ENCODE measurements at places on chromosomes 7 and 10.

DNA sequence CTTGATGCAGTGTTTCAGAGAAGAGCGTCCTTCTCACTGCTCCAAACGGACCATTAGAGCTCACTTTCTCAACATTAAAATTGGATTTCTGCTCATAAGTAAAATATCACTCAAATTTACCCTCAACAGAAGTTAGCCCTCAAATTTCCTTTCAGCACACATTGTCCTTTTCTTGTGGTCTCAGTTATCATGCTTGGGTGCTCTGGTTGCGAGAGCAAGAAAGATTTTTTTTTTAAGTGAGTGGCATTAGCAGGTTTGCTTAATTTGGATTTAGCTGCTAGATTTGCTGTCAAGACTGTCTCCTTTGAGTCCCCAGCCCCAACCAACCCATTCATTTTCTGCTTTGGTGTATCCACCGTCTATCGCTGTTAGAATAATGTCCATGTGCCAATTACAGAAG, 2.6 kb upstream of the CH25H start:
- DNase-seq: no peak

DNA sequence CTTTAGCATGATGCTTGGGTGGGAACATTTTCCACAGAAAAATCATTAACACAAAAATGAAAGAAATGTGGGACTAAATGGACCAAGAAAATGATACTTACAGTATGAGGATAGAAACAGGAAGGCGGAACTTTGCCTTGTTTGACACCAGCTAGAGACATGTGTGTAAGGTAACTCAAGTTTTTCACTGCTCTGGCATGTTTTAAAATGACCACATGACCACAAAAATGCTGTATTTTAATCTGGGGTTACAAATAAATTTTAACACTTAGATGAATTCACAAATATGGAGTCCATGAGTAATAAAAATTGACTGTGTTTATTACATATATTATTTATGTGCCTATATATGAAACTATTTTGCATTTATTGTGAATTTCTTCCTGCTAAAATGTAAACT, 100.9 kb upstream of the PHYHIPL start:
- DNase-seq: no peak

GRCh38 chr7:55092186-55092974, 73.6 kb downstream of the EGFR start:
- DNase-seq: no peak

GRCh38 chr10:128051548-128051947, 74.7 kb downstream of the MKI67 start:
- no peak for DNase-seq

DNA sequence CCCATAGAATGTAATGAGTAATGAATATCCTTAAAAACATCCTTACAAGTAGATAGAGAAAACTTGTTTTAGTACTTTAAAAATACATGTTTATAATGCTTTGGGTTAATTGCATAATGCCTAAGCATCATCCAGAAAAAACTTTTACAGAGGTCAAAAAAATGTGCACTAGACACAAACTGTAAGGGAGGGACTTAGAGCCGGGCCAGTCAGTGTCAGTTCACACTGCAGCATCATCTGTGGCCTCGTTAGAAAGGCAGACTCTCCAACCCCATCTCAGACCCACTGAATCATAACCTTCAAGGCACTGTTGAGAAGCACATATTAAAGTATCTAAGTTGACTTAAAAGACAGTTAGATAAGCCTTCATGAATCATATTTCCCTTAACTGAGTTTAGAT, 230.1 kb upstream of the PRPS1L1 start:
- DNase-seq: no peak

DNA sequence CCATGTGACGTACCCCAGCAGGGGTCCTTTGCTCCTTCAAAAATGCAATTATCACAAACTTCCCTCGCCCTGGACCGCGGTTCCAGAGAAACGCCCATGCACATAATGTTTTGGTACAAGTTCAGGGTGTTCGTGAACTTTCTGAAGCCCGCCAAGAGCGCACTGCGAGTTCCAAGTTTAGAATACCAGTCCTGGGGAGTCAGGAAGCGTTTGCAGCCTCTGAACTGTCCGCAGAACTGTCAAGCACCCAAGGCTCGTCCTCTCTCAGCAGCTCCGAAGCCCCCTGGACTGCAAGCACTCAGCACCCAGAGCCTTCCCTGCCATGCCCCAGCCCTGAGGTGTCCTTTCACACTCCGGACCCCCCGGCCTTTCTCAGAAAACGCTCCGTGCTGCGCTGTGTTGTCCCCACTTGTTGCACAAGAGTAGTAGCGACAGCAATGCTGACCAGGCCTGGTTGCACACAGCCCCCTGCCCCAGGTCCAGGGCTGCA, 30.3 kb downstream of the CALML3 start:
- DNase-seq: no peak

DNA sequence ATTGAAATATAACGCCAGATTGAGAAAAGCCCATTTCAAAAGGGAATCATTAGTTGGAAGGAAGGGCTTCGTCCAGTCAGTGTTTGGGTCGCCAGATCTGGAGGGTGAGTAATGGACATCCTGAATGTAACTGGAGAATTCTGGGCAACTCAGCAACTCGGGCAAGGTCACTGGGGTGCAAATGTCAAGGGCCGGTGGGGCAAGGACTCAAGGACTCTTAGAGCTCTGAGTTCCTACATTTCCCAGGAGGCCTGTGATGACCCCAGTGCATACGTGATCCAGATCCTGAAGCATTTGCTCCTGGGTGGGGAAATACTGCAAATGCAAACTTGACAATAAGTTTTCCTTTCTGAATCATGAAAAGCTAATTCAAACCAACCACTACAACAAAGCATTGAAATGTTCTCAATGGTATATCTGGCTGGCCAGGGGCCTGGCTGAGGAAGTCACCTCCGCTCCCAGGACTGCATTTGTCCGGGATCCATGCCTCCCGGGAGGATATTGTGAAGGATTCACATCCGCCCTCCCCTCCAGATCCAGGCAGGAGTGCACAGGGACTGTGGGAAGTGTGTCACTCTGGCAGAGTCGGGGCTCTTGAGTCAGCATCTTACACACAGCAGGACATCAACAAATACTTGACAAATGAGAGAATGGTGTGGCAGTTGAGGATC, 164.0 kb downstream of the FANK1 start:
- no peak for DNase-seq

DNA sequence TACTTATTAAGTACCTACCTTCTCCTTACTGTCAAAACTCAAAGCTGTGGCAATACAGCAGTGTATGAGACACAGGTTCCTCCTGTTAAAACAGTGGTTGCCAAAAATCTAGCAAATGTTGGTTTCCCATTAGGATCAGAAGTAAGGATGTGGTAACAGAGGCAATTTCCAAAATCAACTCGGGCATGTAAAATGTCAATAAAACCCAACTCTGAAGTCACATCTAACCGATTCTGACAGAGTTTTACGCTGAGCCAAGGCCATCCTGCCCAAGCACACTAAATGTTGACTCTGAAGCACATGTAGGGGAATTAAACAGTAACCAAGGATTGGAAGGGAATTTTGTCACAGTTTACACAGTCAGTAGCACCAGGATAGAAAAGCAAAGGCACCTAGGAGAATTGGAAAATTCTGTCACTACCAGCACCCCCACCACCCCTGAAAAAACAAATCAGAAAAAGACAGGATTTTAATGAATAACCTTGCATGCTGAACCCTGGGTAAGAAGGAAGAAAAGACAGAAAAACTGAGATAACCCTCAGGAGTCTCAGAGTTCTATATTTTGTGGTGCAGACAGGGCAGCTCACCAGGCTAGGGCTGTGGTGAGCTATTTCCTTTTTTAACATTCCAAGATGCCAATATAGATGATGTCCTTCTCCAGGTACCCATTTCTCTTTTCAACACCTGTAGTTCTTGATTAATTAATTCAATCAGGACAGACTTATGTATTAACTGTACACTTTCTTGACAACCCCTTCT, 119.5 kb downstream of the DOCK4 start:
- no peak for DNase-seq

- DNase-seq: no peak
Measured at GRCh38 chr7:105267244-105267643, 121.5 kb downstream of the SRPK2 start.

GRCh38 chr7:70923181-70923845, 208.6 kb upstream of the GALNT17 start:
- no peak for DNase-seq

- no peak for DNase-seq
Measured at GRCh38 chr10:108783897-108784296, 1139.4 kb downstream of the XPNPEP1 start.

- DNase-seq: no peak
Measured at GRCh38 chr7:44750921-44751571, 2.4 kb downstream of the ZMIZ2 start.

GRCh38 chr10:91768123-91768522, 30.1 kb upstream of the TNKS2 start:
- DNase-seq: no peak

DNA sequence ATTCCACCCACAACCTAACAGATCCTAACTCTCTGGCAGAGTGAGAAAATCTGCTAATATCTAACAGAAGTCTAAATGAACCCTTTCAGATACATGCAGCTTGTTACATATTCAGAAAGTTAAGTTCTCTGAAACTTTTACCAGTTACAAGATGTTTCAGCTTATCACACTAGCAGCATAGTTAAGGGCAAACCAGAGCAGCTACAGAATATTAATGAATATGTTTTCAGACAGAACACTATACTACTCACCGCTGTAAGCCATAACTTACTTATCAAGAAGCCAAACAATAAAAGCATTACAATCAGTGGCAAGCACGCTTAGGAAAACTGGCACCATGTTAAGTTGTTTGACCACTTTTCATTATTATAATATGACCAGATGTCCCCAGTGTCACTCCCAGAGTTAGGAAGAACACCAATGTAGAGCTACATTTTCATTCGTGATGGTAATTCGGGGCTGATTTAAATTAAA, 2.7 kb downstream of the ITGB1 start:
- DNase-seq: no peak

GRCh38 chr7:11221984-11222383, 248.3 kb downstream of the PHF14 start:
- no peak for DNase-seq

DNA sequence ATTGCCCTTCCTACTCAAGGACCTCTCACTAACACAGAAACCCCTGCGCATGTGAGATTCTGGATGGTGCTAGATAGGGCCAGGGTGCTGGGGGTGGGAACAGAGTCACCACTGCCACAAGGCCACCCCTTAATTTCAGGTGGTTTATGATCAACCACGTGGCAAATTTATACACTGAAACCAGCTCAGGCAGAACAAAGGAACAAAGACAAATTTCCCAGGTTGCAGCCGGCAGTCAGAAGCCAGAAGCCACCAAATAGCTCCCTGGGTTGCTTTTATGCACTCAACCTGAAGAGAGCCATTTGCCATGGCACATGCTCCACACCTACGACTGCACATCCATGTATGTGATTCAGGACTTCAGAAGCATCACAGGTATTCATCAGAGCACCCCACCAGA, 2.5 kb downstream of the VOPP1 start:
- no peak for DNase-seq

GRCh38 chr10:11089272-11089671, 71.6 kb downstream of the CELF2 start:
- no peak for DNase-seq

- no peak for DNase-seq
Measured at GRCh38 chr7:70093205-70093904, 495.1 kb downstream of the AUTS2 start.

GRCh38 chr7:122864016-122864415, 22.2 kb downstream of the CADPS2 start:
- no peak for DNase-seq

DNA sequence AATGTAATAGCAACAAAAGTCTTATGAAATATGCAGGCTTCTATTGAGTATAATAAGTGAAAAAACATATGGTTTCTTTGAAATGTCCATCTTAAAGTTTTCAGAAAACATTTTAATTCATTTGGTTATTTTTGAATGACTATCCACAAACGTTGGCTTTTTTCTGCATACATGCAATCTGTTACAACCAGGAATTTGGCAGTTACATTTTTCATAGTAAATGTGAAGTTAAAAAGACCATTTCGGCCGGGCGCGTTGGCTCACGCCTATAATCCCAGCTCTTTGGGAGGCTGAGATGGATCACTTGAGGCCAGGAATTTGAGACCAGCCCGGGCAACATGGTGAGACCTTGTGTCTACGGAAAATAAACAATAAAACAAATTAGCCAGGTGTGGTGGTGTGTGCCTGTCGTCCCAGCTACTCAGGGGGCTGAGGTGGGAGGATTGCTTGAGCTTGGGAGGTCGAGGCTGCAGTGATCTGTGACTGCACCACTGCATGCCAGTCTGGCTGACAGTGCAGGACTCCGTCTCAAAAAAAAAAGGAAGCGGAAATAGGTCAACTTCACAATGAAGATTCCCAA, 73.9 kb upstream of the NMT2 start:
- DNase-seq: no peak

DNA sequence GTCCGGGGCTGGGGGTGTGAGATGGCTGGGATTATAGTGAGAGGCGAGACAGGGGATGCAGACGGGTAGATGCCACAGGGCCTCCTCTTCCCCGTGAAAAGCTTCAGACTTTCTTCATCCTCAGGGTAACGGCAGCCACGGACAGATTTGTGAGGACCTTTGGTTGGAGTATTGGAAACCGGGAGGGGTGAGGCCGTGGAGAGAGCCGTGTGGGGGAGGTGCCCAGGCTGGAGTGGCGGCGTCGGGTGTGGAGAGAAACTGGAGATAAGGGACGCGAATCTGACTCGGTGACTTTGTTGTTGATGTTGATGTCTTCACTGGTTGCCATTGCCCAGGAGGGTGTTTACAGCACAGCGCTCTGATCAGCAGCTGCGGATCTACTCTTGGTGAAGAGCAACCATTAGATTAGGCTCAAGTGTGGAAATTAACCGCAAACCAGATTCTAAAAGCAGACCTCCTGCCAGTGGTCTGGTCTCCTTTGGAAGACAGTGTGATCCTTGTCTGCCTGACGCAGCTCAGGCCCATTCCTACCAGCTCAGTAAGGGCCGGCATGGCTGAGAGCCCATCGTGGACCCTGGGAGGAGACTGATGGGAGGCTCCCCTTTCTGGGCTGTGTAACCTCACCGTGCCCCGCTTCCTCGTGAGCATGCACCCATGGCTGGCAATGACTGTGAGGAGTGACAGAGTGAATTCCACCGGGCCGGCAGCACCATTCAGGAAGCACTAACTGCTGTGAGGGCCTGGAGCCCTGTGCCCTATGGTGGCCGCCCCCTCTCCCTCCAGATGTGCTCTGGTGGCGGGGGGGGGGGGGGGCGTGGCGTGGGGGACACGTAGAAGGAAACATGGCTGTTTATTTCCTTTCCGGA, 90.3 kb downstream of the INPP5A start:
- no peak for DNase-seq

GRCh38 chr10:49075743-49076142, 39.6 kb downstream of the VSTM4 start:
- DNase-seq: no peak

GRCh38 chr10:119136084-119136483, 29.4 kb downstream of the SFXN4 start:
- DNase-seq: no peak

DNA sequence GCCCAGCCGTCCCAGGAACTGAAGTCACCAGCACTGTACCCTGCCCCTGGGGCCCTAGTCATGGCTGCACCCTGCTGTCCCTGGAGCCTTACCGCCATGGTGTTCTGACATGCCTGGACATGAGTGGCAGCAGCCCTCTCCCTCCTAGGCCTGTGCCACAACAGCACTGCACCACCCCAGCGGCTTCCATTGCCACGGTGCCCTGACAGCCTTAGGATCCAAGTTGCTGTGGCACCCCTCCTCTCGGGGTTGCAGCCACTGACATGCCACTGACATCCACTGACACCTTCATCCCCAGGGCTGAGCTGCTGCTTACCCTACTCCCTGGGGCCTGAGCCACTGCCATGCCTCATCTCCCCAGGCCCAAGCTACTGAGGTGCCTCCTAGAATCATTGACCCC, 39.6 kb upstream of the SHH start:
- DNase-seq: no peak

All from NCI-H524 treated with DMSO at 0.1 percent for 48 hours (cell line).